NCI-H510A (cell line): ENCODE measurements at places on chromosomes 3 and 15.

DNA sequence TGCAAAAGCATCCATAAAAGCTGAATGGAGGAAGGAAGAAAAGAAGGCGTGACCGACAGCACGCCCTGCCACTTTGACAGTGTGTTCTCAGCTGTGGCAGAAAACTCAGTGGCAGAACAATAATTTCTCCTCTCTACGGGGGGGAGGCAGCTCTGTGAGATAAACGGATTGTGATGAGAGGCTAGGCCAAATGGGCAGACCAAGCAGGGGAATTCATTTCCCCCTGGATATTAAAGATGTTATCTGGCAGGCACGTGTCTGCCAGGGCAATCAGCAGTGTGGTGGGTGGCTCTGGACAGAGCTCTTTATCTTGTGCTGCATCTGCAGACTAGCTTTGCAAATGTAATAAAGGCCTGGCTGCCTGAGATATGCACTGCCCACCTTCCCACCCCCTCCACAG, 1.9 kb upstream of the RMDN3 start:
- DNase-seq: no peak

- no peak for DNase-seq
These were observed 76.9 kb downstream of the RPN1 start for GRCh38 chr3:128573707-128574162.

GRCh38 chr15:88450125-88450798, 16.9 kb downstream of the MRPL46 start:
- DNase-seq: peak; percentile 11

- no peak for DNase-seq
These were observed 16.5 kb downstream of the HPS3 start for GRCh38 chr3:149145974-149146373.

DNA sequence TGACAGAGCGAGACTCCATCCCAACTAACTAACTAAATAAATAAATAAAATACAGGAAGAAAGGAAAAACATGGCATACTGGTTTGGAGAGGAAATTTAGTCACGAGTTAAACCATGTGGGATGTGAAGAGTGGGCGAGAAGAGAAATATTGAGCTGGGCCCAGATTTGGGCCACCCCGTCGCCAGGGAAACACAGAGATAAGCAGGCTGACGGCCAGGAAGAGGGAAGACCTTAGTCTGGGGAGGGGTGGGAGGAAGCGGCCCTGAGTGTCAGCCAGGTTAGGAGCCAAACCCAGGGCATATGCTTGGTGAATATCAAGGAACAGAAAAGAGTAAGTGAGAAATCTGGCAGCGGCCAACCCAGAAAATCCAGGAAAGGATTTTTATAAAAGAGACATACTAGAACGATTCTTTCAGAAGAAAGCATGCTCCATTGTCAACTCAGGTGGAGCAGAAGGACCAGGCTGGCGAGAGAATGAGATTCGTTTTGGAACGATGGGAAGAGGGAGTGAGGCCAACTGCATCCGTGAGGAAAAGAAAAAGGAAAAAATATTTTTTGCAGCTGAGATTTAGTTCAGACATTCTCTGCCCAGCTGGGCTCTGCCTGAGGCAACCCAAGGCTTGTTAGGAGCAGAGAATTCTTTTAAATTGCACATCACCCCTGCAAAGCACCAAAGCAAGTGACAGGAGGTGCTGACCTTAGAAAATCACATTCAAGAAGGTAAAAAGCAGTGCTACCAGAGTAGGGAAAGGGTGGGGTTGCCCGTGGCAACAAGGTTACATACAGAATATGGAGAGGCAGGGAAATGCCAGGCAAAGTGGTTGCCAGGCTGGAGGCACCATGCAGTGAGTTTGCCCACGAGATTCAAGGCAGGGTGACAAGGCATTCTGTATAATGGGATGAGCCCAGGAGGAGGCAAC, 59.3 kb upstream of the RAD18 start:
- no peak for DNase-seq

- DNase-seq: no peak
These were observed 153.3 kb downstream of the ECT2 start for GRCh38 chr3:172903642-172904320.

DNA sequence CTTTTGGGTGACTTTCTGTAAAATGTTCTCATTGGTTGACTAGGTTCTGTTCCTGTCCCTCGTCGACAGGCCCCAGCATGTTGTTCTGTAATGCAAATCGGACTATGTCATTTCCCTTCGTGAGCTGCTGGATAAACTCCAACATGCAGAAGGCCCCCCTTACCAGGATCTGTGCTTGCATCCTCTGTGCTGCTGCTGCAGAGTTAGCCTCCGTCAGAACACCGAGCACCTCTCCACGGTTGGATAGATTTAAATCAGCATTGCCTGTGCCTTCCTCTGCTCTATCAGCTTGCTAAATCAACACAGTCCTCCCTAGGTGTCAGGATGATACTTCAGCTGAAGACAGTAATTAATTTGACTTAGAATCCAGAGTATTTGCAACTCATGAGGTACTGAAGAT, 12.7 kb upstream of the MINDY4B start:
- DNase-seq: no peak
